M059J (cell line): ENCODE measurements at places on chromosomes 5 and 9. TPM values are rescaled to one million over a fixed set of nuclear protein-coding genes. Genes with fewer than 3 reads are reported as not detected.
A peak's percentile ranks its signal among the peaks of the same experiment; 100 is the strongest.

Gene NMUR2
- total RNA-seq: not detected in 2 replicates

Gene ARL14EPL
- total RNA-seq: 0.37 TPM in 1 of 2 replicates, not detected in the other

- no peak for DNase-seq
Measured at GRCh38 chr5:37955748-37956147, 115.9 kb upstream of the GDNF start.

DNA sequence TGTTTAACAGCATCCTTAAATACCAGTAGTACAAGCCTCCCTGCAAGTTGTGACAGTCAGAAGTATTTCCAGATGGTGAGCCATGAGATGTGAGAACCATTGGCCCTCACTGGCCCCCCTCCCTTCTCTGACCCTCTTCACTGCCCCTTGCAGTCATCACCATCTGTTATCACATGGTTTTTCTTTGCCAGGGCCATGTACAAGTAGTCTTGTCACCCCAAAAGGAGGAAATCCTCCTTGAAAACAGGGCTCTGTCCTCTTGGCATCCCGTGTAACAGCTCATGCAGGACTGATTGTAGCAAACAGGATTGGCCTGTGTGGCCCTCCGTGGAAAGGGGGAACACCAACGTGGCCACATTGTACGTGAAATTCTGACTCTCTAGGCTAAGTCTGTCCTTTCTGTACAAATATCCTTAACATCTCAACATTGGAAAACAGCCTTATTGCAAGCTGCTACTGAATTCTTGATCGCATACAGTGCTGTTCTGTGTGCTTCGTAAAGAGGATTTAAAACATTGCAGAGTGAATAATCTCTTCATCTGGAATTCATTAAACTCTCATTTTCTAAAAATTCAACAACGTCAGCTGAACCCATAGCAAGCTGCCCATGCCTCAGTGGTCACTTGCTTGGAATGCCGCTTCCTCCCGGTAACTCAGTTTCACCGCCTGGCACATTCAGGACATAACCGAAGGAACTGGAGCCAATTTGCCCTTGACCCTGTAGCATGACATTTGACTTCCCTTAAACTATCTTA, 171.7 kb downstream of the ATPSCKMT start:
- DNase-seq: no peak

- DNase-seq: peak; percentile 80
Measured at GRCh38 chr5:122170620-122171019, 41.3 kb downstream of the ZNF474 start.

DNA sequence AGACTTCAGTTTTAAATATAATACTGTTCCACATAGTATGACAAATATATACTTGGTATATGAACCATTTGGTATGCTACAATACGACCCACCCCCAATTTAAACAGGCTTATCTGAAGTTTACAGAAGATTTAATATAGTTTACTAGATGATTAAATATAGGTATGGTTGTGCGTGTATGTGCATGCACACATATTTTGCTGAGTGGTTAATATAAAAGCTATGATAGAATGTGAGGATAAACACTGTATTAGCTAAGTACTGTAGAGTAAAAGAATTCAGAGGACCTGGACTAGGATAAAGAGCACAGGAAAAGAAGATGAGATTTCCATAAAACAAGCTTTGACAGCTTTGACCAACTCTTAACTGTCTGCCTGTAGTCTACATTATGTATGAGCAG, 356.7 kb downstream of the PDE4D start:
- DNase-seq: no peak

DNA sequence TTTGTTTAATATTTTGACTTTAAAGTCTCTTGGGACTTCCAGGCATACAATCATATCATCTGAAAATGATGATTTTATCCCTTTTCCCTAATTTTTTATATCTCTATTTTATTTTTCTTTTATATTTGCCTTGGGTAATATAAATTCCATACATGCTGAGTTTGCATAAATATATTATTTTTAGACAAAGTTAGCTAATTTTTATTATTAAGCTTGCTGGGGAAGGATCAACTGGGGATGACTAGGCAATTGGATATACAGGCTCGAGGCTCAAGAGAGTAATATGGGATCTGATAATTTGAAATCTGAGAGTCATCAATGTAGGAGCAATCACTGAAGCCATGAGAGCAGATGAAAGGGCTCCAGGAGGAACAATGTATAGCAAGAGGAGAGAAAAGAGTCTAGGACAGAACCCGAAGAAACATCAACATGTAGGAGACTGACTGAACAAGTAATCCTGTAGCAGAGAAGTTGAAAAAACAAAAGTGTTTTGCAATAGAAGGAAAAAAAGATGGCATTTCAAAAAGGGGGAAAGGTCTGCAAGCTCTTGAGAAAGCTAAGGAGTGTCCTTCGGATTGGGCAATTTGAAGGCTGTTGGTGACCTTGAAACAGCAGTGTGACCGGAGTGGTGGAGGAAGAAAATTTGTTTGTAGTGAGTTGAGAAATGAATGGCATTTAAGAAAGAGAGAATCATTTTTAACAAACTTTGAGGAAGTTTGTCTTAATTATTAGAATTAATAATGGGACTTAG, 17.0 kb upstream of the RHOBTB3 start:
- no peak for DNase-seq

GRCh38 chr5:14081791-14082190, 61.4 kb upstream of the TRIO start:
- peak; percentile 23 for DNase-seq
